ENCODE measurements at places on chromosomes 7 and 10. TPM values are rescaled to one million over a fixed set of nuclear protein-coding genes. Genes with fewer than 3 reads are reported as not detected.

RELN gene
- total RNA-seq: under 0.01 TPM

CYP3A7 gene
- total RNA-seq: not detected

WNT16 gene
- 0.21 TPM for total RNA-seq

NOS3 gene
- 2.1 TPM for total RNA-seq

CNNM1 gene
- 0.21 TPM for total RNA-seq

DHX32 gene
- 8.3 TPM for total RNA-seq

RHEB gene
- total RNA-seq: 51.0 TPM

PNLIPRP2 gene
- total RNA-seq: not detected

GPER1 gene
- 0.42 TPM for total RNA-seq

TUBAL3 gene
- not detected for total RNA-seq

SPDYE8 gene
- not detected for total RNA-seq

FFAR4 gene
- total RNA-seq: under 0.01 TPM

GIMAP8 gene
- 4.2 TPM for total RNA-seq

OR13A1 gene
- 0.10 TPM for total RNA-seq

UTF1 gene
- not detected for total RNA-seq

C10orf90 gene
- total RNA-seq: not detected

TRIM56 gene
- total RNA-seq: 10.4 TPM

MMD2 gene
- total RNA-seq: not detected

SEMA3E gene
- total RNA-seq: not detected

SLC26A5 gene
- not detected for total RNA-seq

ANKRD1 gene
- total RNA-seq: not detected

POU6F2 gene
- not detected for total RNA-seq

PRSS37 gene
- 0.10 TPM for total RNA-seq

Measured in mononuclear cell (primary cell).